Stimulated activated CD4-positive, alpha-beta T cell treated with anti-CD3 and anti-CD28 coated beads, TNF-alpha, amount 100 ng/mL, for 4 hours (primary cell): ENCODE measurements at places on chromosomes 3 and 15.

DNA sequence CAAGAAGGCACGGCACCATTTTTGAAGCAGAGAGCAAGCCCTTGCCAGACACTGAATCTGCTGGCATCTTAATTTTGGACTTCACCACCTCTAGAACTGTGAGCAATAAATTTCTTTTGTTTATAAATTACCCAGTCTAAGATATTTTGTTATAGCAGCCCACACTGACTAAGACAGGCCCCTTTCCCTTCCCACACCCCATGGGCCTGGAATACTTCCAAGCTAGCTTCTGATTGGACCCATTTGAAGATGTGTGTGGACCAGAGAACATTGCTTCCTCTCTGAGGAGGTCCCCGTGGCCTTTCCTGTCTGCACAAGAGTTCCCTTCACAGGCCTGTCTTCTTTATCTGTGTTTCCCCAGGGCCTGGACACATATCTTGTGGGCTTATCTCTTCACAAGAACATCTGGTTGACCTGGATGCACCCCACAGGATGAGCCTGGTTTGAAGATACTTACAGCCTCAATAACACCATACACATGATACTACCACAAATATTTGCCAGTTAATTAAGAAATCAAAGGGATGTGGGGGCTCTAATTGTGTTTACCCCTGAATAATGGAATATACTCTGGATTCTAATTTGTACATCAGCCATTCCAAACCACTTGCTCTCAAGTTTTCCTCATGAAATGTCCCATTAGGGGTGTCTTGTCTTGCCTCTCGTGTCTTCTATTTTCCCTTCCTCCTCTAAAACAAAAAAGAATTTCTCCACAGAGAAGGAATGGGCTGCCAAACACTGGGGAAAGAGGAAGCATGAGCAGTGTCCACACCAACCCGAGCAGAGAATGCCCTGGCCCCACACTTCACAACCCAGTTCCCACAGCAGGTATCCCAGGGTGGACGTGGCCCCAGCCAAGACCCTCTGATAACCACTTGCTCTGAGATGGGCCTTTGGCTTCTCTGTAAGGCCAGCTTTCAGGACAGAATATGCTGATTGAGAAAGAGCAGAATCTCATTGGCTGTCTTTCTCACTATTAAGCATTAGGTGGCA is 42.5 kb downstream of the GLB1 start:
- no peak for DNase-seq

DNA sequence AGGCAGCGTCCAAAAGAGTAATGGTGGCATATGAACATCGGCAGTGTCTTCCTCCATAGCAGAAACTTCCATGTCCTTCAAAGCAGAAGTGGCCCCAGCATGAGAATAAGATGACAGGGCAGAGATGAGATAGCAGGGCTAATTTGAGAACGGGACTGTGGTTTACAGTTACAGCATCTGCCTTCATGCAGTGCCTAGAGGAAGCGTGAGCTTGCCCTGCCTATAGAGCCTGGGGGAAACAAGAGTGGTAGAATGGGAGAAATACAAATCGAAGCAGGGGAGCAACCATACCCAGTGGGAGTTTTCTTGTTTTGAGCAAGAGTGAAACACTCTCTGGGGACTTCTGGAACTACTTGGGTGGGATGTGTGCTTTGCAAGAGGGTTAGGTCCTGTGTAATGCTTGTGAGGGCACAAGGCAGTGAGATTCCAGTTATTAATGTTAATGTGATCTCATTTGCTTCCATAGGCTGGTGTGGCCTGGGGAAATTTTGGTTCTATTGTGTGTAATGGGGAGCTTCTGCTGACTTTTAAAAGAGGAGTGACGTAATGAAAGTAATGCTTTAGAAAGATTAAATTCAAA is 616.9 kb downstream of the ZIC1 start:
- no peak for DNase-seq

GRCh38 chr3:23966328-23966727 is 21.2 kb downstream of the NR1D2 start:
- no peak for DNase-seq

- DNase-seq = no peak
These were observed 78.1 kb upstream of the AKAP13 start for GRCh38 chr15:85302271-85302670.

DNA sequence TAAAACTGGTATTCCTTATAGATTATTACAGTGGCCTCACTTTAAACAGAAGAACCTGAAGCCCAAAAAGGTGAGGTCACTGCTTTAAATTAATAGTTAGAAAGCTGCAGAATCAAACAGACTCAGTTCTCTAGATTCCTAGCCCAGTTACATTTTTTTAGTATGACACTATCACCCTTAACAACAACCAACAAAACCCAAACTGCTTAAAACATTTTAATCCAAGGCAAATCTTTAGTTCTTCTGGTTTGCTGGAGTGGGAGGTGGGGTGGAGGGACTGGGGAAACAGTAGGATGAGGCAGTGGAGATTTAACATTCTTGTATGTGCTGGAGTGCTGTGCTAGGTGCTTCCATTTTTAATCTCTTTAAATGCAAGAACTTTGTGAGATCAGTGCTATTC is 631.6 kb upstream of the KCNMB2 start:
- no peak for DNase-seq
